Aorta (tissue), 5 donors: ENCODE measurements at places on chromosomes 7 and 10.

DNA sequence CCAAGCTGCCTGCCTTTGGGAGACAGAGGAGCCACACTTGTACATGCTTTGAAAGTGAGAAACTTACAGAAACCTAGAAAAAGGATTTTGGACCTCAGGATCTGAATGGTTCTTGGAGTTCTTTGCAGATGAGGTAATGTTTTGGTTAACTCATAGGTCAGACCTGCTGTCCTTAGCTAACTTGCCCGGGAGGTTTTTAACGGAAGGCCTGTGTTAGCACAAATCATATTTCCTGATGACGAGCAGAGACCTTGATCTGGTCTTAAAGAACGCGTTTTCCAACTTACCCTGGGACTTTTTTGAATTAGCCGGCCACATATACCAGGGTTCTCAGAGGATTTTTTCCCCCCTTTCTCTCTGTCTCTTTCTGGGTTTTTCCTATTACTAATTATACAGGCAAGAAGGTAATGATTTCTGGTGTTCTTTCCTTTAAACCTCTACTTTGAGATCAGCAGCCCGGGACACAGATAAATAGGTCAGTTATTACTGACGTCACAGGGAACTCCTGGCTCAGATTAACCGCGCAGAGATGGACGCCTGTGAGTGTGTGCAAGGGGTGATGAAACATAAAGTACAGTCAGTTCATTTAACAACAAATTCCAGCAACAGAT, 101.7 kb upstream of the KLF6 start:
- no peak for DNase-seq

GRCh38 chr7:120996988-120997345, 8.5 kb downstream of the CPED1 start:
- no peak for DNase-seq

- peak; percentile 77 for DNase-seq
Measured at GRCh38 chr7:100430493-100431285, 1.1 kb downstream of the MEPCE start.

- DNase-seq, result no peak
Measured at GRCh38 chr7:143906895-143907294, 4.9 kb upstream of the TCAF1 start.

- no peak for DNase-seq
Measured at GRCh38 chr7:44541876-44542610, 913 bp upstream of the NPC1L1 start.

GRCh38 chr10:126907423-126907970, 2.3 kb downstream of the DOCK1 start:
- DNase-seq, result peak; percentile 20

DNA sequence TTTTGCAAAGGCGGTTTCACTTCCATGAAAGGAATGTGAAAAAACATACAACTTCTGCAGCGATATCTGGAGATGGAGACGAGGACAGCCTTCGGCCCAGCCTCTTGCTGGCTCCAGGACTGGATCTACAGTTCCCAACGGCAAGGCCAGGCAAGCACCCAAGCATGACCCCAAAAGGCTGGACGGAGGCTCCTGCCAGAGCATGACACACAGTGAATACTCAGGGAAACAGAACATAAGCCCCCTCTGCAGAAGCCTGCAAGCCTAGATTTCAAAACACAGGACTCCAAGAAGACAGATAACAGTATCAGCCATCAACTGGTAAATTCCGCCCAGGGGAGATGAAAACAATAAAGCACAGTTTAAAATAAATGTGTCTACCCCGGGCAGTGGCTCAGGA, 3.3 kb upstream of the LRRC27 start:
- DNase-seq, result no peak

DNA sequence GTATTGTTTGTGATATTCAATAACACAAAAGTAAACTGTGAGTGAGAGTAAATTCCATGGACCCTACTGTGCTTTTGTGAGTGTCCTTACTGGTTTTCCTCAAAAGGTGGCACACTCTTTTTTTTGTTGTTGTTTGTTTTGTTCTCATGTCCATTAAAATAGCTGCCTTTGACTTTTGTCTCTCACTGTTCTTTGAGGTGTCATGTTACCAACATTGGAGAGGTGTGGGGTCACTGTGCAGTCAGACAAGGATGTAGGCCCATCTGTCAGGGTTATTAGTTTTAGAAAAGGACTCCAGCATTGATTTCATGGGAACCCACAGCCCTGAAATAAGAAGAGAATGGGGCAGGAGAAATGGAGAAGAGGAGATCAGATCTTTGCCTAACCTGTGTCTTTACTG, 383.1 kb downstream of the SORCS3 start:
- no peak for DNase-seq

GRCh38 chr10:26857991-26858706, 2.6 kb downstream of the ABI1 start:
- DNase-seq, result no peak

DNA sequence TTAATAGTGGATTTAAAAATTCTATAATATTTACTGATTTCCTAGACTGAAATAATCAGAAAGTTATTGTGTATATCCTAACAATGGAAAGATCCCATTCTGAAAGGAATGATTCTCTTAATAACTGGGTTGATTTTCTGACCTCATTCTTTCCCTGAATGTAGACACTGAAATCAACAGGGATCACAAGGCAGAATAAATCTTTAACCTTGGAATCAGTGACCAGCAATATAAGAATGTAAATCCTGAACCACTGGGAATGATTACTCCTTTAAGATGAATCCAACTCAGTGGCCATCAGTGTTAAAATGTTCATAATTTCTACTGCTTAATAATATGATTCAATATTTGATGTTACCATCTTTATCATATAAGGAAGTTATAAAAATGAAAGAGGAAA, 47.6 kb downstream of the ANKRD26 start:
- DNase-seq, result no peak

- no peak for DNase-seq
Measured at GRCh38 chr7:93949423-93949822, 27.9 kb downstream of the GNG11 start.

- no peak for DNase-seq
Measured at GRCh38 chr7:131241386-131241785, 86.3 kb upstream of the MKLN1 start.

GRCh38 chr10:123913688-123914268, 22.2 kb upstream of the CPXM2 start:
- peak; percentile 80 for DNase-seq

GRCh38 chr7:140659856-140660255, 12.9 kb upstream of the ADCK2 start:
- no peak for DNase-seq

DNA sequence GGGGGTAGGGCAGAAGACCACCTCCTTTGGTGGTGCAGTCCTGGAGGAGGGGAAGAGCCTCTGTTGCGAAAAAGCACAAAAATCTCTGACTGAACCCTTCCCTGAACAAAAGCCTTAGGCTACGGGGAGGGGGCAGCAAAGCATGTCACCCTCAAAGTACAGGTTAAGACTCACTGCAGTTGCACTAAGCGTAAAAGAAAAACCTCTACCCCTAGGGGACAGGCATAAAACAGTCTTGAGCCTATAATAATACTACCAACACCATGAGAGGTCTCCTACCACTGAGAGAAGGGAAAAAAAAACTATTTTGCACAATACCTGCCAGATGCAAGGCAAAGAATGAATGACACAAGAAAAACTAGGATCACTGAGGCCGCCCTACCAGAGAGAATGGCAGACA, 17.3 kb downstream of the TNPO3 start:
- DNase-seq, result no peak

DNA sequence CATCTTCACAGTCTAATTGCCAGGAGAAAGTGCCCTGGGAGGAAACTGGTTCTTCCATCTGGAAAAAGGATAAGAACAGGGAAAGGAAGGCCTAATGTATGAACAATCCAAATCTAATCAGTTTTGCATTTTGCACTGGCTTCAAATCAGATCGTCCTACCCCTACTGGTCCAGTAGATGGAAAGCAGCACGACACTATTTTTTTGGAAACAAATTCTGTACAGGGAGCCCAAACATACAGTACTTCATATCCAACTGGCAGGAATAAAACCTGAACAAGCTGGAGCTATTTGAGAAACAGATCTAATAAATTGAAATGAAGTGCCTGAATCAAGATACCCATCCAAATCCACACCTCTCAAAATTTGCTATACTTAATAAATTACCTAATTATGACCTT, 36.5 kb downstream of the ETV1 start:
- DNase-seq, result no peak

DNA sequence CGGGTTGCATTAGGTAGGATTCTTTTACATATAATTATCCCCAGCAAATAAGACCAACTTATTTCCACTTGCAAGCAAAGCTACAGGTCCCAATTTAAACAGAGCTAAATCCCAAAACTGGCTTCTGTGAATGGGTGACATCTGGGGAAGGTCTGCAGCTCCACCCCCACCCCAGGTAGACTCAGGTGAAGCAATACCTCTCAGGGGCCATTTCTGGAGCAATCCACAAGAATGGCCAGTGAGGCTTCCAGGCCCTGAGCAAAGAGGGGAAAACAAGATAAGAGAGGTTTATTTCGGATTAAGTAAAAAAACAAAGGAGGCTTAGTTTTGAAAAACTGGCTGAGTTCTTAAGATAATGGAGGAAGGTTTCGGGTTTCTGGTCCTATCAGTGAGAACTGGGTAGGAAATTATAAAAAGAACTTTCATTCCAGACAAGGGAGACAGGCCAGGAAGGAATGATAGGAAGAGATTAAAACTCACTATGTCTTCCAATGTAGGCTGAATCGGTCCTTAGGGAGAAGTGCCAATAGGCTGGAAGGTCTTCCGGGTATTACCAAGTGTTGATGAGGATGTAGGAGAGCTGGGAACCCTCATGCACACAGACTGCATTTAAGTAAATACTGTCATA, 25.4 kb downstream of the SH3PXD2A start:
- DNase-seq, result no peak

GRCh38 chr10:126052171-126052570, 155.8 kb downstream of the FANK1 start:
- DNase-seq, result no peak

DNA sequence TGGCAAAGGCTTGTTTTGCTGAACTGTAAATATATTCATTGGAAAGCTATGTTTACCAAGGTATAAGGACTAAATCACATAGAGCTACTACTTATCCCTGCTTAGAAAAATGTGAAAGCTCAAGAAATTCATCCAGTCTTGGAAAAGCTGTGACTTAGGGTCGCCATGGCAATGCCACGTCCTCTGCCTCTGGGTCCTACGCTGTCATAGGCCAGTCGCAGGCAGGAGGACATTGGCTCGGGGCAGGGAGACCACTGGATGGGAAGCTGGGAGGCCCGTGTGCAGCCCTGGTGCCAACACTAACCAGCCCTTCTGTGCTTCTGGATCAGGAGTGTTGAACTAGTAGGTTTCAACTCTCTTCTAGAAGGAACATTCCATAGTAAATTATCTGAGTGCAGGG, 67.3 kb upstream of the PDZD8 start:
- peak; percentile 69 for DNase-seq

DNA sequence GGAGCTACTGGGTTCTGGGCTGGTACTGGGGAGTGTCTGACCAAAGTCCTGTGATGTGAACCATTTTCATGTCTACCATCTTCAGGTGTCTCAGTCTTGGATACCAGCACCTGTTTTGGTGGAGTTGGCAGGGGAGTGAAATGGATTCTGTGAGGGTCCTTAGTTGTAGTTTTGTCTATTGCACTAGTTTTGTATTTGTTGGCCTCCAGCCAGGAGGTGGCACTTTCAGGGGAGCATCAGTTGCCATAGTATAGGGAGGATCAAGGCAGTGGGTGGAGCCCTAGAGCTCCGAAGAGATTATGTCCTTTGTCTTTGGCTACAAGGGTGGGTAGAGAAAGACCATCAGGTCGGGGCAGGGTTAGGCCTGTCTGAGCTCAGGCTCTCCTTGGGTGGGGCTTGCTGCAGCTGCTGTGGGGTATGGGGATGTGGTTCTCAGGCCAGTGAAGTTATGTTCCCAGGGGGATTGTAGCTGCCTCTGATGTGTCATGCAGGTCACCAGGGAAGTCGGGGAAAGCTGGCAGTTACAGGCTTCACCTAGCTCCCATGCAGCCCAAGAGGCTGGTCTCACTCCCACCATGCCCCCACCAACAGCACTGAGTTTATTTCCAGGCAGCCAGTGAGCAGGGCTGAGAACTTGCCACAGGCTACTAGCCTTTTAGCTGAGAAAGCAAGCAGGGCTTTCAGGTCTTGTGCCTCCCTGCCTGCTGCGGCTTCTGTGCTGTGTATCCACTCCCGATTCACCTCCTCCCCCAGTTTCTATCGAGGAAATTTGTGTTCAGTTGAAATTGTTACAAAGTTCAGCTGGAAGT, 153.1 kb downstream of the ZNF365 start:
- DNase-seq, result no peak
